ENCODE measurements at places on chromosomes 3 and 15. TPM values are rescaled to one million over a fixed set of nuclear protein-coding genes. Genes with fewer than 3 reads are reported as not detected.

The ARHGEF26 gene
- total RNA-seq, result 19.0 TPM

GRCh38 chr3:107954845-107955244, 136.0 kb downstream of the CD47 start:
- no peak for DNase-seq

- DNase-seq, result no peak
These were observed 31.0 kb downstream of the MAP2K1 start for GRCh38 chr15:66417736-66418135.

- no peak for DNase-seq
These were observed 20.4 kb upstream of the PSTPIP1 start for GRCh38 chr15:76974456-76975036.

DNA sequence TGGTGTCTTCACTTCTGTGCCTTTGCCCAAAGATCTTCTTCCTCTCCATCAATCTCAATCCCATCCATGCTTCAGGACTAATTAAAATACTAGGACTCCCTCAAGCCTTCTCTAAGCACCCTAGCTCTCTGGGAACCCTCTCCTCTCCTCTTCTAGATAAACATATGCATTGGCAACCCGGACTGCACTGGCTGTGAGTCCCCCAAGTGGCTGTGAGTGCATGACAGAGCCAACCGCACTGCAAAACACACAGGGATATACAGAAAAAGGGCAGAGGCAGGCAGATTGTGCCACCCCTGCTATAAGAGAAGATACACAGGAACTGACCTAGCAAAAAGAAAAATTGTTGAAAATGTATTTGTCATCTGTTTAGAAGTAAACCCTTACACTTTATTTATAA, 457.1 kb downstream of the MFSD1 start:
- no peak for DNase-seq

DNA sequence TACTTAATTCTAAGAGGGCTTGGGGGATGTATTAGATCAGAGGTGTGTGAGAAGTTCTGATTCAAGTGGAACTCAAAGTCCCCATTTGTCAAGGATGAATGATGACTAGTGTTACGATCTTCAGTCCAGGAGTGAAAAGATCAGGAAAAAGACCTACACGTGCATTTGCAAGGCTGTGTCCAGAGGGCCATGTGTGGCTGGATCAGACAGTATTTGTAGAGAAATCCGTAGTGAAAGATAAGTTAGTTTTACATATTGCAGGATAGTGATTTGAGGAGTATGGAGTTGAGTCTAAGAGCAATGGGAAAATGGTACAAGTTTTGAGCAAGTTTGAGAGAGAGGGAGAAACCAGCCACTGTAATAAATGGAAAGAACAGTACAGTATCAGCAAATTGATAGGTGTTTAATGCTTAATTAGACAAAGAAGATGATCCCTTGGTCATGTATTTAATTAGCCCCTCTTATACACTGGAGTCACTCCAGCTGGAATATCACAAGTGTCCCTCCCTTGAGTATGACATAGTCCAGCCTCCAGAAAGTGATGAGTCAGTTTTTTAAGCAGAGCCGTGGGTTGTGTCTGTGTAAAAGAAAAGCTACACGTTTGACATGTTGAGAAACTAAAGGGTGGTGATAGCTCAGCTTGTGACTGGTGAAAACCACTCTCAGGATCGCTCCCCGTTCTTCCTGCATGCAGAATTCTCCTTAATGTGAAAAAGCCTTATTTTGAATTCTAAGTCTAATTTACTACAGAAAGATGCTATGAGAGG, 348.8 kb downstream of the ROBO1 start:
- no peak for DNase-seq

Measured in Calu3 (cell line).